ENCODE measurements at places on chromosomes 1 and 21.

GRCh38 chr1:67430358-67431155 is at the start of gene SERBP1:
Gene SERBP1 (minus strand): TSS chr1:67430402. CDS start chr1:67430300, 102 bp downstream.
- peak; percentile 96 for DNase-seq

- DNase-seq: no peak
Observed at GRCh38 chr1:197666769-197667285, 108.5 kb downstream of the DENND1B start.

- no peak for DNase-seq
Observed at GRCh38 chr21:34688145-34688544, 19.4 kb downstream of the CLIC6 start.

- no peak for DNase-seq
Observed at GRCh38 chr21:23017989-23018388, 2019.8 kb downstream of the NCAM2 start.

- no peak for DNase-seq
Observed at GRCh38 chr1:24966121-24966723, 36.1 kb upstream of the RUNX3 start.

GRCh38 chr1:224472806-224473205 is 38.2 kb upstream of the WDR26 start:
- DNase-seq: no peak

DNA sequence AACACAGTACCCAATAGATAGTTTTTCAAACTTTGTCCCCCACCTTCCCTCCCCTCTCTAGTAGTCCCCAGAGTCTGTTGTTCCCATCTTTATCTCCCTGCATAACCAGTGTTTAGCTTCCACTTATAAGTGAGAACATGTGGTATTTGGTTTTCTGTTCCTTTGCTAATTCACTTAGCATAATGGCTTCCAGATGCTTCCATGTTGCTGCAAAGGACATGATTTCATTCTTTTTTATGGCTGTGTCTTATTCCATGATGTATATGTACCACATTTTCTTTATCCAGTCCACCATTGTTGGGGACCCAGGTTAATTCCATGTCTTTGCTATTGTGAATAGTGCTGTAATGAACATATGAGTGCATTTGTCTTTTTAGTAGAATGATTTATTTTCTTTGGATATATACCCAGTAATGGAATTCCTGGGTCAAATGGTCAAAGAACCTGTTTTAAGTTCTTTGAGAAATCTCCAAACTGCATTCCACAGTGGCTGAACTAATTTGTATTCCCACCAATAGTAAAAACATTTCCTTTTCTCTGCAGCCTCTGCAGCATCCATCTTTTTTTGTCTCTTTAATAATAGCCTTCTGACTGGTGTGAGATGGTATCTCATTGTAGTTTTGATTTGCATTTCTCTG is 126.0 kb downstream of the AK5 start:
- no peak for DNase-seq

DNA sequence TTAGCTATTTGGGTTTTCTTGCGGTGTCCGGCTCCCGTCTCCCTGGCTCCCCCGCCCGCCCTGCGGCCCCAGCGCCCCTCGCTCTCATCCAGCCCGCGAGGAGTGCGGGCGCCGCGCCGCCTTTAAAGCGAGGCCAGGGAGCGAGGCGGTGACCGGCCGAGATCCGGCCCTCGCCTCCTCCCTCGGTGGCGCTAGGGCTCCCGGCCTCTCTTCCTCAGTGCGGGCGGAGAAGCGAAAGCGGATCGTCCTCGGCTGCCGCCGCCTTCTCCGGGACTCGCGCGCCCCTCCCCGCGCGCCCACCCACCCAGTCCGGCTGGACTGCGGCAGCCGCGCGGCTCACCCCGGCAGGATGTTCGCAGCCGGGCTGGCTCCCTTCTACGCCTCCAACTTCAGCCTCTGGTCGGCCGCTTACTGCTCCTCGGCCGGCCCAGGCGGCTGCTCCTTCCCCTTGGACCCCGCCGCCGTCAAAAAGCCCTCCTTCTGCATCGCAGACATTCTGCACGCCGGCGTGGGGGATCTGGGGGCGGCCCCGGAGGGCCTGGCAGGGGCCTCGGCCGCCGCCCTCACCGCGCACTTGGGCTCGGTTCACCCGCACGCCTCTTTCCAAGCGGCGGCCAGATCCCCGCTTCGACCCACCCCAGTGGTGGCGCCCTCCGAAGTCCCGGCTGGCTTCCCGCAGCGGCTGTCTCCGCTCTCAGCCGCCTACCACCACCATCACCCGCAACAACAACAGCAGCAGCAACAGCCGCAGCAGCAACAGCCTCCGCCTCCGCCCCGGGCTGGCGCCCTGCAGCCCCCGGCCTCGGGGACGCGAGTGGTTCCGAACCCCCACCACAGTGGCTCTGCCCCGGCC is 492 bp downstream of the HLX start:
- no peak for DNase-seq

DNA sequence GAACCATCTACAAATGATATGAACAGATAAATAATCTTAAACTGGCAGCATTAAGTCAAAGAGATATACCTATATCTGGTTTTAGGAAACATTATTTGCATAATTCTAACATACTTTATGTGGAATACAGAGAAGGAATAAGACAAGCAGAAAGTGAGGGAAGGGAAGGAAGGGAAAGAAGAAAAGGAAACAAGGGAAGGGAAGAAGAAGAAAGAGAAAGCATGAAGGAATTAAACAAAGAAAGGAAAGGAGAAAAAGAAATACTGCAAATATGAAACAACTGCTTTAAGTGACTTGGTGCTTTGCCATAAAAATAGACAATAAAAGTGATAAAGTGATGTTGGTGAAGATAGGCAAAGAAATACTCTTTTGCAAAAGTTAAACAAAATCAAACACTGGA is 20.1 kb downstream of the SCMH1 start:
- no peak for DNase-seq

GRCh38 chr1:55040083-55040932 is 960 bp downstream of the PCSK9 start:
- no peak for DNase-seq

DNA sequence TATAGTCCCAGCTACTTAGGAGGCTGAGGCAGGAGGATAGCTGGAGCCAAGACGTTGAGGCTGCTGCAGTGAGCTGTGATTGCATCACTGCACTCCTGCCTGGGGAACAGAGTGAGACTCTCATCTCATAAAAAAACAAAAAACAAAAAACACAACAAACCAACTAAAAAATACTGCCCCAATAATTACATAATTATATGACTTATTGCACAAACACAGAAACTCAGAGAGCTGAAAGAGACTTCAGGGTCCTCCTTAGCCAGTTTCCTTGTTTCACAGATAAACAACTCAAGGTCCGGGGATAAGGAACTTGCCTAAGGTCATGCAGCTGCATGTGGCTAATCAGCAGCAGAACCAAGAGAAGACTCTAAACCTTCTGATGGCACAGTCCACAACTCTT is 11.9 kb downstream of the EXTL2 start:
- DNase-seq: no peak

- DNase-seq: no peak
Observed at GRCh38 chr1:201418461-201418860, 3.1 kb downstream of the TNNI1 start.

DNA sequence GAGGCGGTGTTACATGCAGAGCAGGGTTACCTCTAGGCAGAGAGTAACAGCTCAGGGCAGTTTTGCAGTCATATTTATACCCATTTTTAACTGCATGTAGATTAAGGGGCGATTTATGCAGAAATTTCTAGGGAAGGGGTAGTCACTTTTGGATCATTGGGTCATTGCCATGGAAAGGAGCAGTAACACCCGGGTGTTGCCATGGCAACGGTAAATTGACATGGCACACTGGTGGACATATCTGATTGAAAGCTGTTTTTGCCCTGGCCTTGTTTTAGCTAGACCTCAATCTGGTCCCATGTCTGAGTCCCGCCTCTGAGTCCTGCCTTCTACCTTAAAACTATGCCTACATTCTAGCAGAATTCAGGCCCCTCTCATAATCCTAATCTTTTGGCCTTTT is 11.8 kb upstream of the USP1 start:
- DNase-seq: no peak

DNA sequence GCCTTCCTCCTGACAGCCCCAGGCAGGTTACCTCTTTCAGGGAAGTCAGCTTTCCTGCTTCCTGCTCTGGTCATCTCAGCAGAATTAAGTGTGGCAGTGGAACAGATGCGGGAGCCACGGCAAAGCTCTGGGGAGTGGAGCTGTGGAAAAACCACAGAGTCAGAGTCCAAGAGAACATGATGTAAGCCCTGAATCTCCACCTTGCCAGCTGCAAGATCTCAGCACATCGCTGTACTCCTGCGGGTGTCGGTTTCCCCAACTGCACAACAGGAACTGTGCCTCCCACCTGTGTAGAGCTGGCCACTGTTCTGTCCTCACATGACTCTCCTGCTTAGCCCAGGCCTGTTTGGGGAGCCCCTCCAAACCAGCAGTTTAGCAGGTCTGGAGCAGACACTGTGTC is 123.7 kb downstream of the MATN1 start:
- no peak for DNase-seq

DNA sequence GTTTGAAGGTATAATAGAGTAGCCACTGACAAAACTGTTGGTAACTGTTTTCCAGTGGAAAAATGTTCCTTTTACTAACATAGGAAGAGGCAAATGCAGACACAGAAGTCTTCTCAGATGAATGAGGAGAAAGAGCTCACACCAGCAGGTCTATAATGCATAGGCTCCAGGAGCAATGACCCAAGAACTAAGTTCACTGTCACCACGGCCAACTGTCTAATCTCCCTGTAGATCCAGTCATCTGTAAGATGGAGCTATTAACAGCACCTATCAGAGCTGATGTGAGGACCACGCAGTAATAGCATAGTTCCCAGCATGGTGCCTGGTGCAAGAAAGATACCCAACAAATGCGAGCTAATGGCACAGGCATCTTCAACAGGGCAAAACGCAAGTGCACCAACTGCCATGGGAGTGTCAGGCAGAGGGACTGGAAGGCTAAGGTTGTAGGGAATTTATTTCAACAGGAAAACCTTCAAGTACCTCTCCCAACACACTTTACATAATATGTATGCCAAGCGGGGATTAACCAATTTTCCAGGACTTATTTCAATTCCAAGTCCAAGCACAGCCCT is 12.9 kb downstream of the GNB1 start:
- DNase-seq: no peak

DNA sequence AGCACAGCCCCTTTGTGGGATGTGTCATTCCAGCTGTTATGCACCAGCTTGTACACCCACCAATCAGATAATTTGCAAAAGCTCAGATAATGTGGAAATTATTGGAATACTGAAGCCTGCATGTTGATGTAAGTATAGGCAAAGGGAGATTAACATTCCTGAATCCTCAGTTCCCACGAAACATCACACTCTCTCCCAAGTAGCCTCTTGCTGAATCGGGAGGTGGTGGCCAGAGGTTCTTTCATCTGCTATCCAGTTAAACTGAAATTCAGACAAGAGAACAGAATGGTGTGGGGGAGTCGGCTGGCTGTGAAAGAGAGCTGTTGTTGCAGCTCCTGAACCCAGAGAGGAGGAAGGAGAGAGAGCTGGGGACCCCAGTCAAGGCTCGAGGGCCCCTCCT is 170.9 kb downstream of the ZBTB18 start:
- no peak for DNase-seq

DNA sequence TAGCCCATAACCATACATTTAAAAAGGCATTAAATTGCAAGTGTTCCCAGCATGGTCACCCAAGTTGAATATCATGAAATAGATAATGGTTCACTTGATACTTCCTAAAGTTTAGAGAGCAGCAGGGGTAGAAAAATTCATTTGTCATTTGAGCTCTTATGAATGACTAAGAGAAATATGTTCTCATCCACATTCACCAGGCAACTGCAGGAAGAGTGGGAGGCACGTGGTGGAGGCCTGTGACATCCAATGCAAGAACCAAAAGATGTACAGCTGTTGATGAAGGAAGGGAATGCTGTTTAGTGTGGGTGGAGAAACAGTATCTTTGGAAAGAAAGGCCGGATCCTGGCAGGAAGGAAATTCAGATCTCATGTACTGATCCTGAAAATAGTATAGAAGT is 473.1 kb downstream of the ADGRL2 start:
- DNase-seq: no peak

GRCh38 chr1:108142258-108142657 is 57.9 kb downstream of the SLC25A24 start:
- DNase-seq: no peak

- no peak for DNase-seq
Observed at GRCh38 chr1:53189061-53189460, 7.6 kb upstream of the CPT2 start.

GRCh38 chr21:38439426-38439825 is 58.9 kb downstream of the ERG start:
- DNase-seq: no peak

DNA sequence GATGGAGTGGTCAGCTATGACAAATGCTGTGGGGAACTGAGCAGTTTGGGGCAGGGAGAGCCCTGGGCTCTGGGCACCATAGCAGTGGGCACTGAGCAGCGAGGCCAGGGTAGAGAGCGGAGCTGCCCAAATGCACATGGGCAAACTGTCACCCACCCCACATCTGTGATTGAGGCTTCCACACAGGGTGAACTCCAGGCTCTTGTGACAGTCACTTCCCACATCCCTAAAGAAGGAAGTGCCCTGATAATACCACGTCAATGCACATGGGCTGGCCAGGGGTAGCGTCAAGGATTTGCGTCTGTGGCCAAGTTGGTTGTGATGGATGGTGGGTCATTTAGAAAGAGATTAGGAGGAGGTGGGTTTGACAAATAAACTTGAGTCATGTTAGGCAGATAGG is 2.6 kb upstream of the GUCA2B start:
- no peak for DNase-seq

DNA sequence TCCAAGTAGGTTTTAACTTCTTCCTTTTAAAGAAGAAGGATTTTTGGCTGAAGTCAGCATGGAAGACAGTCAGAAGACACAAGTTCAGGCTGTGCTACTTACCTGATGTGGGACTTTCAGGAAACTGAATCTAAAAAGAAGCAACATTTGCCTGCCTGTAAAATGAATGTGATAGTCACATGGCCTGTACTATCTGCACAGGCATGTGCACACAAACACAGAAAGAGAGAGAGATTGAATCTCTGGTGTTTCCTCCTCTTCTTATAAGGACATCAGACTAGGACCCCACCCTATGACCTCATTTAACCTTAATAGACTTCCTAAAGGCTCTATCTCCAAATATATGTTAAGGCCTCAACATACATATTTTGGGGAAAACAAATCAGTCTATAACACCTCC is 542.9 kb downstream of the PLPP3 start:
- no peak for DNase-seq

- no peak for DNase-seq
Observed at GRCh38 chr1:92538413-92539061, 51.8 kb upstream of the GFI1 start.

- no peak for DNase-seq
Observed at GRCh38 chr1:93603601-93604000, 78.0 kb downstream of the BCAR3 start.

DNA sequence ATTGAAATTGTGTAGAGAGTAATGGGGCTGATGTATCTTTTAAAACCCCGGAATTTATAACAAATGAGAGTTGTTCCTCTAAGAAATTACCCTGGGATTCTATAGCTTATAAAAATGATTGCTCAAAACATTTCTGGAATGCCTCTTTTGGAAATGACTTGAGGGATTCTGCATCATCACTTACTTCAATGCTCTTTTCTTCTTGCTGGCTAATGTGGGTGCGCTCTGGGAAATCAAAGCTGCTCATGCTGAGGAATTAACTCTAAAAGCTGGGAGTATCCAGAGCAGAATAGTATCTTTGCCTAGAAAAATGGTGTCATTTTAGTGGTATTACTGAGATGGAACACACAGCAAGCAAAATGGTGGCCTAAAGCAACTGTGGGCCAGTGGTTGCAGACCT is 23.0 kb upstream of the TBX15 start:
- no peak for DNase-seq

- no peak for DNase-seq
Observed at GRCh38 chr1:47572731-47573430, 135.0 kb downstream of the FOXD2 start.
